ENCODE measurements at places on chromosomes 11 and 22.

GRCh38 chr22:47686594-47687345, 924.3 kb downstream of the TBC1D22A start:
- DNase-seq: no peak

DNA sequence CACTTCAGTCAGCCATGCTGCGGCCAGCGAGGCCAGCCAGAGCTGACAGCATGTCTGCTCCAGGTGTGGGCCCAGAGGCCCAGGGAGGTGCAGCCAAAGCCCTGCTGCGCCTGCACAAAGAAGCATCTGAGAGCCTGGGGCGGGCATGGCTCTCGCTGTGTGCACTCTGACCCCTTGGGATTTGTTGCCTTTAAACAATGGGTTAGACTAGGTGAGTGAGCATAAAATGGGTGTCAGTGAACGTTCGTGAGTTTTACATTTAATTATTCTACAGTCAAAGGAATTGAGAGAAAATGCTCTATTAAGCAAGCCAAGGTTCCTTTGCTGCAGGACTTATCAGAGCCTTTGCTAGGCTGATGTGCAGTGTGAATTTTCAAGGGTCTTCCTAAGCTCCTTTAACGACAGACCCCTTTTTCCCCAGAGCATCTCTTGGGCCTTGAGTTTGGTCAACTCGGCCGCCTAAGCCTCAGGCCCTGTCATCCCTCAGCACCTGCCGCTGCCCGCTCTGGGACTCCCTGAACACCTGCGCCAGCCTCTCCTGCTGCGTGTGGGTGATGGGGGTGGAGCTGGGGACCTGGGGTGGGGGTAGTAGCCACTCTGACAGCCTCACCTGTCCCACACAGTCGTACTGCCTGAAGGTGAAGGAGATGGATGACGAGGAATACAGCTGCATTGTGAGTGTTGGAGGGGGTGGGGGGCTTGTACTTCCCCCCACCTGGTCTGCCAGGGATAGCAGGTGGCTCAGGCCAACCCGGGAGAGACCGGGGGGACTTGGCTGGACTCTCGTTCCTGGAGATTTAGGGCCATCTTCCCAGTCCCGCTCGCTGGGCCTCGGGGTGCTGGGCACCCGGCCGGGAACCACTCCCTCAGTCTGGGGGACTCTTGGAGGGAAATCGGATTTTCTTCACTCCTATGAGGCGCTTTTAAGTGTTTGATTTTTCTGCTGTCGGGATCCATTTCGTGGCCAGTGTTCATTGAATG, 10.5 kb downstream of the SLC16A8 start:
- DNase-seq: no peak

DNA sequence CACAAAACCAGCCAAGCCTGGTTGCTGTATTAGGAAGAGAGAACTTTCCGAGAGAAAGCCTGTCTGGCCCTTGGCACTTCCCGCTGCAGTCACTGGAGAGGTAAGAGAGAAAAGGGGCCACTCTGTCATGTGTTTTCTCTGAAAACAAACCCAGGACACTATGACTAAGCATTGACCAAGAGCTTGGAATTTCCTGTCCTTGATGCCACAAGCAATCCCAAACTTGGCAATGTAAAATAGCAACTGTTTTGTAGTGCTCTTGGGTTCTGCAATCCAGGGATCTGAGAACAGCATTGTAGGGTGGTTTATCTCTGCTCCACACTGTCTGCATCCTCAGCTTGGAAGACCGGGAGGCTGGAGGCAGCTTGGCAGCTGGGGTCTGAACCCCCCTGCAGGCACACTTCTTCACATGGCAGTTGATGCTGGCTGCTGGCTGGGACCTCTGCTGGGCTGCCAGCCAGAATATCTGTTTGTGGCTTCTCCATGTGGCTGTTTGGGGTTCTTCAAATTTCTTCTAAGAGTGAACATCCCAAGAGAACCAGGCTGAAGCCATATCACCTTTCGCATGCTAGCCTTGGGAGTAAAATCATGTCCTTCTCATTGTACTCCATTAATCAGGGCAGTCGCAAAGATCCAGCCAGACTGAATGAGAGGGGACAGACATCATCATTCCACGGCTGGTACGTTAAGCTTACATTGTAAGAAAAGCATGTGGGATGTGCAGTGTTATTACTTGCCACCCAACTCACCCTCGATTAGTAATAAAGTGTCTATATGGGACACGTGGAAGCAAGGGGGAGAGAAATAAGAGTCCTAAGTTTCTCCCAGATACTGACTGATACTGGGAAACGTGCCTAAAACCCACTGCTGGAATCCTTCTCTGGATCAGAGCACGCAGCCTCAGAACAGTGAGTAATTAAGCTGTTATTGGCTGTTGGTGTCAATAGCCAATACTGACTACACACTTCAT, 537.4 kb upstream of the B3GAT1 start:
- DNase-seq: peak; percentile 27

- DNase-seq: peak; percentile 86
Observed at GRCh38 chr11:114166897-114167323, 107.4 kb downstream of the ZBTB16 start.

DNA sequence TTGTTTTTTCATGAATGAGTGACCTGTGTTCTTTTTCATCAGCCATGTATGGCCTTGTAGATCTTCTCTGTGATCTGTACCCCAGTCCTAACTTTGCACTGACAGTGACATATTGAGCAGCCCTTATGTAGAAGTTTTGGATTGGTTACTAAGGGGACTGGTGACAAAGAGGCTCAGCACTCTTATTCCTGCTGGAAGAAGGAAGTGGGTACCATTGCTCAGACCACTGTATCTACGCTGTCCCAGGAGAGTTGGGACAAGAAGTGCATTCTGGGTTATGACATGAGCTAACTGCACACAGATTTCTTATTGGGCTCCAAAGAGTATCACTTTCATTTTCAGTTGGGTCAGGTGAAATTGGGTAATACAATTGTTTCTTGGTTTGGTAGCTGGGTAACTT, 107.8 kb upstream of the RASSF10 start:
- DNase-seq: no peak

DNA sequence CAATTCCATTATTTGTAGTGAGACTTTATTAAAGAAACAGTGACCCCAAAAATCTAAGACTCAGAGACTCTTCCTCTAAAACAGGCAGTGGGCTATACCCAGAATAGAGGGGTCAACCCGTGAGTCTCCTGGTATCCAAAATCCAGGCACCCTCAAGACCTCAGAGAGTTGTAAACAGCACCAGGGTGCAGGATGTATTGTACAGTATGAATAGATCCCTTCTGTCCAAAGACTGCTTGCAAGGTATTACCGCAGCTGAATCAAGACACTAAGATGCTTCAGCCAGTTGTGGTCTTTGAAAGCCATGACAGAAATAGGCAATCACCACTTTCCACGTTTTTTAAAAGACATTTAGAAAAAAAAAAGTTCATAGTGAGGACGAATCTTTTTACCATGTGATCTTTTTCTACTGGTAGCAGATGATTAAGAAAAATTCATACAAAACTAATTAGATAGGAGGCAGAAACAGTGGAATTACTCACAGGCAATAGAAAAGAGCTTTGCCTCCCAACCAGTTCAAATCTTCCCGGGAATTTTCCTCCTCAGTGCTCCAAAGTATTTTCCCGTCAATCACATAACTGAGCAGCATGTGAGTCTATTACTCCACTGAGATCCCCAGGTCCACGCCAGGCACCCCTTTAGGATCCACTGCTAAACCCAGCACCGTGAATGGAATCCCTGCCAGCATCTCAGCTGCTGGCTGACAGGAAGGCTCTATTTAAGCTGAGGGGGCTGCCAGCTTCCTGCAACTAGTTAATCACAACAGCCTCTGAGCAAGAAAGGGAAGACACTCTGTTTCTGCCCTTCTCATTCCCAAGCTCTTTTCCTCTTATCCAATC, 113.1 kb downstream of the ETS1 start:
- DNase-seq: no peak

- no peak for DNase-seq
Observed at GRCh38 chr11:4495487-4495886, 13.0 kb downstream of the OR52K1 start.

- DNase-seq: no peak
Observed at GRCh38 chr11:37973941-37974340, 1375.9 kb upstream of the RAG2 start.

DNA sequence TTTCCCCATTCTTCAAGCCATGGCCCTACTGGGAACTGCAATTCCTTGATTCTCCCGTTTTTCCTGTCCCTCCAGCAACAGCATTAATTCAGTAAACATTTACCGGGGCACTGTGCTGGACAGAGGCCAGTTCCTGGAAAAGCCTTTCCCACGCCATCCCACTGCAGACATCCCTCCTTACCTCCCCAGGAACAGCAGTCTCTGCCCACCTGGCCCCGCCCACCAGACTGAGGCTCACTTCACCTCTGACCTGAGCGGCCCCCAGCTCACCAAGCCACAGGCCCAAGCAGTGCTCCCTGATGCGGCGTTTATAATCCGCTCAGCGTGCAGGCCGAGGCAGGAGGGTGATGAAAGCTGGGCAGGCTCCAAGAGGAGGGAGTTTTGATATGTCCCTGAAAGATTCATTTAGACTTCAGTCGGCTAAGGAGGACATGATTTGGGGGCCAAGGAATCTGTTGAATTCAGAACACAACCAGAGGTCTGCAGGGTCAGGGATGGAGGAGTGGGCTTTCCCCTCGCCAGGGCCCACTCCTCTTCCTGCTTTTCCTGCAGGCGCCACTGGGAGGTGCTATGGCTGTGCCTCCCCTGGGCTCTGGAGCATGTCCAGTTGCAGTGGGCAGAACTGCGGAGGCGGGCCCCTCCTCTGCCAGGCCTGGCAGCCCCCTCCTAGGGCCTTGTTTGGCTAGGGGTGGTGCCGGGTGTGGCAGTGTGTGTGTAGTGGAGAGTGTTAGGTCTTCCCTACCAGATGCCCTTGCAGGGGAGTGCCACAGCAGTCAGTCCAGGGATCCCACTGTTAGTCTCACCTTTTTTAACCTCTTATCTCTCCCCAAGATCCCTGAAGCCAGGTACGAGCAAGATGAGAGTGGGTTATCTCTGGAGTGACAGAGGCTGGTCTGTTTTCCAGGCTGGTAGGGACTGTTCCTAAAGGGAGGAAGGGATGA, 1.4 kb upstream of the TAGLN start:
- DNase-seq: no peak

- DNase-seq: no peak
Observed at GRCh38 chr22:48342732-48343131, 1484.9 kb downstream of the BRD1 start.

DNA sequence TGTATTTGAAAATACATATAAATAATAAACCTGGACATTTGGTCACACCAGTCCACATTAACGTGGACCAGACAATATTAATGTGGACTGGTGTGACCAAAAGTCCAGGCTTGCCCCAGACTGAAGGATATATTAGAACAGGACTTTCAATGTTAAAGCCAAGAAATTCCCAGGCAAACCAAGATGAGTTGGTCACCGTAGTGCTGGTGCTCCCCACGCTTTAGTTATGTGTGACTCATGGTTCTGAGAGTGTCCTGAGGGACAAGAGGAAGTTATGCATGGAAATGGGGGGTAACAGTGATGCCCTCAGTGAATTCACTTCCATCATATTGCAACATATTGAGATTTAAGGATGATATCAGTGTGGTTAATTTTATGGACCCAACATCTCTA, 31.4 kb downstream of the POU2AF1 start:
- no peak for DNase-seq

DNA sequence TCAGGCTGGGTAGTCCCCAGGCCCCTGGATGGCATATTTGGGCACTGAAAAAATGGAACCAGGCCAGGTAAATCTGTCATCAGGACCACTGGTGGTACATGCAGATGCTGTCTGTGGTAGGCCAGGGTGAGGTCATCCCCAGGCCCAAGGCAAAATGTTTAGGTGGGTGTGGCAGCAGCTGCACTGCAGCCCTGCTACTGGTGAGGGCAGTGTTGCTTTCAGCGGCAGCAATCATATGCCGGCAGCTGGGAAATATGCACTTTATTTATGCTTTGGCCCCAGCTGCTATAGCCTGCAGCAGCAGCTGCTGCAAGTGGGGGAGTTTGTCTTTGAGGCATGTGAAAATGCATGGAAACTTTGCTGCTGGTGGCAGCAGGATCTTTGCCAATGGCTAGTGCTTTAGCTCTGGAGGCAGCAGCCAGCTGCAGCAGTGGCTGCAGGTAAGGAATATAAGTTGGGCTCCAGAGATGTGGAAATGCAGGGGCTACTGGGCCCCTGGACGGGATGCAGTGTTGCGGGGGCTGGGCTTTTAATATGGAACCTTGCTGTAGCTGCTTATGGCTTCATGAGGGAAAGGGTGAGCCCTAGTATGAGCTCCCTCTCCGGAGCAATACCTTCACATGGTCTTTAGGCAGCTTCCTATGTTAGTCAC, 365.7 kb upstream of the CADM1 start:
- peak; percentile 15 for DNase-seq

DNA sequence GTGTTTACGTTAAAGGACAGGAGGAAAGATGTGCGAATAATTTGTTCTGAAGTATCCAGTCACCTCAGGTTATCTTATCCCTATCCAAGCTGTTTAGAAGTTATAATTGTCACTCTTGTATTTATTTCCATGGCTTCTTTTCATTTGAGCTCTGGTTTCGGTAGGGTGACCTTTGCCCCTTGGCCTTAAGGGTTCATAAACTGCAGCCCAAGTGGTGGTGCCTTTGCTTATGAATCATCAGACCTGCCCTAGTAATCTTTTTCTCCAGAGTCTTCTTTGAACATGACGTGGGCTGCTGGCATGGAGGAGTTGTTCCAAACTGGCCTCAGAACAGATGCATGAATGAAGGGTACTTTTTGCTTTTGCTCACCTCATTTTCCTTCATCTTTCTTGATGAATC, 6.5 kb upstream of the CRYBB3 start:
- DNase-seq: no peak

DNA sequence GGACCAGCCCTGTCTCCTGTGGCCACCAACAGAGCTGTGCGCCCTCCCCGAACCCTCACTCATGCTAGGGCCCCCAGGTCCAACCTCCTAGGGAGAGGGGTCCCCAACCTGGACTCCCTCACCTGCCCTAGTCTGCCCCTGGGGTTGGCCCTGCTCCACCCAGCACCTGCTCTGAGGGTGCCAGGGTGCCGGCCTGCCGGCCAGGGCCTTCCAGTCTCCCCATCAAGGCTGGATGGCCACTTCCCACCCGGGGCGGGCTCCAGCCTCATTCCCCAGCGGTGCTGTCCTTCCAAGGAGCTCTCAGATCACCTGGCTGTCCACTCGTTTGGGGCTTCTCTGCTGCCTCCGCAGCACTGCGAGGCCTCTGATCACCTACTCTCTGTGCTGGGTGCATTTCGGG, 39.1 kb downstream of the CDKN1C start:
- no peak for DNase-seq

DNA sequence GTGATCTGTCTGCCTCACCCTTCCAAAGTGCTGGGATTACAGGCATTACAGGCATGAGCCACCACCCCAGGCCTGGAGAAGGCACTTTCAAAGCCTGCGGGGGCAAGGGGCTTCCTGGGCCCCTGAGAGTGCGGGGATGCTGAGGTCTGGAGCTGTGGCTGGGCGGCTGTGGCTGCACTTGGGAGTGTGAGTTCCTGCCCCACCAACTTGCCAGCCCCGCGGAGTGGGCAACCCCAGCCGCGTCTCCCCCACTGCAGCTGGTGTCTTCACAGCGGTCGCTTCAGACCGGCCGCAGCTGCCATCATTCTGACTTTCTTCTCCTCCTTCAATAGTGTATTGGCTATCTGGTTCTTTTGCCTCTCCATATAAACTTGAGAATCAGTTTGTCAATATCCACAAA, 10.7 kb upstream of the MAP6 start:
- no peak for DNase-seq
